ENCODE measurements at places on chromosomes 6 and 20.

- DNase-seq, result peak; percentile 93
These were observed 2.7 kb upstream of the TUBB2A start for GRCh38 chr6:3159805-3160781.

DNA sequence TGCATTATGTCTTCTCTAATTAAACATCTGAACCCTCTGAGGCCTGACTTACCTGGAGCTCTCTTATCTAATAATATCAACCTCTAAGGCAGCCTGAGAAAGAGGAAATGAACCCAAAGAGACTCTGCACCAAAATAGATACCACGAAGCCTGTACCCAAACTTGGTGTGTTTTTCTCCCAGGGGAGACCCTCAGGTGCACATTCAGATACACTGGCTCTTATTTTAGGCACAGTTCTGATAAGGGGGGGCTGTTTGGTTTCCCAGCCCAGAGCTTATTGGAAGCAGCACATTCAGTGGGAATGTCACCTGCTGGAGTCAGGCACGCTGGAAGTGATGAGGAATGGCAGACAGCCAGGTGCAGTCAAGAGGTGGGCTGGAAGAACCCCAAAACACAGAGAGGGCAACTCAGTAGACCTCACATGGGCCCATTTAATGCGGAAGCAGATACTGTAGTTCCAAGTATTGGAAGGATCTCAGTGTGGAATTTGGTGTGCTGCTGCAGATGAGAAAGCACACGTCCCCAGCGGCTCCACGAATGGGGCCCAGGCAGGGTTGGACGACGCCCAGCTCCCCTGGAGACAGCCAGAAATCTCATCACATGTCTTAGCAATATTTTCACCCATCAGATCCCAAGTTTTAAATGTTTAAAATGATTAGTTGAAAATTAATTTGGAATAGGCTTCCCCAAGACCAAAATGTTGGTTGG is 9.7 kb upstream of the CCR6 start:
- DNase-seq, result no peak

- peak; percentile 8 for DNase-seq
These were observed 56.6 kb downstream of the PCMT1 start for GRCh38 chr6:149806127-149806526.

- no peak for DNase-seq
These were observed 25.3 kb upstream of the SMIM8 start for GRCh38 chr6:87297119-87297518.

GRCh38 chr6:22529866-22530265 is 39.5 kb upstream of the HDGFL1 start:
- DNase-seq, result no peak

GRCh38 chr20:7798176-7798575 is 142.1 kb downstream of the HAO1 start:
- no peak for DNase-seq

DNA sequence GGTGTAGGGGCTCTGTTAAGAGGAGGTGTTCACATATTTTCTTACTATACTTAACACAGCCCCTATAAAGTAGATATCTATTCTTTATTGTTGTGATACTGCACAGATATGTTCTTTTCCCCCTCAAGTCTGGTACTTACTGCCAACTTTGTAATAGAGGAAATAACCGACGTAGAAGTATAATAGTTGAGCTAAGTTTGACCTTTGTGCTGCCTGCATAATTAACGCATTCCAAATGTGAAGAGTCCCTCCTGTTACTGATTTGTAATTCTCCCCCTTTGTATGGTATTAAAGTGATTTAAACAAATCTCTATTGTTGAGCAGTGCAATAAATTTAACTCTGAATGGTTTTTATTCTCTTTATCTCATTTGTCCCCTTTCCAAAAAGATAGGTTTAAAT is 39.0 kb downstream of the PHF3 start:
- no peak for DNase-seq

DNA sequence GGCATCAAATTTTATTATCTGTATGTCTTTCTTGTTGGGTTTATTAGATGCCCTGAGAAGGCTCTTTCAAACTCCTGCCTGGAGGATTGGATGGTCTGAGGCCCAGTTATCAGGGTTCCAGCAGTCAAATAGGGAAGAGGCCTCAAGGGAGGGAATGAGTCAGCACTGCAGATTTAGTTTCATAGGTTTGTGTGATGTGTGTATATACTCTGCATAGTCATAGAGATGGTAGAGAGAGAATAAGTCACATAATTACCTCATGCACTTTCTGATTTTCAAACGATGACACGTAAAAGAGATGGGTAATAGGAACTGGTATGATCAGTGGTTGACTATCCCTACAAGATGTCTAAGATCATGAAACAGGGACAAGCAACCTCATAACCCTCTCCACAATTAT is 82.1 kb downstream of the ADAT2 start:
- DNase-seq, result peak; percentile 5

DNA sequence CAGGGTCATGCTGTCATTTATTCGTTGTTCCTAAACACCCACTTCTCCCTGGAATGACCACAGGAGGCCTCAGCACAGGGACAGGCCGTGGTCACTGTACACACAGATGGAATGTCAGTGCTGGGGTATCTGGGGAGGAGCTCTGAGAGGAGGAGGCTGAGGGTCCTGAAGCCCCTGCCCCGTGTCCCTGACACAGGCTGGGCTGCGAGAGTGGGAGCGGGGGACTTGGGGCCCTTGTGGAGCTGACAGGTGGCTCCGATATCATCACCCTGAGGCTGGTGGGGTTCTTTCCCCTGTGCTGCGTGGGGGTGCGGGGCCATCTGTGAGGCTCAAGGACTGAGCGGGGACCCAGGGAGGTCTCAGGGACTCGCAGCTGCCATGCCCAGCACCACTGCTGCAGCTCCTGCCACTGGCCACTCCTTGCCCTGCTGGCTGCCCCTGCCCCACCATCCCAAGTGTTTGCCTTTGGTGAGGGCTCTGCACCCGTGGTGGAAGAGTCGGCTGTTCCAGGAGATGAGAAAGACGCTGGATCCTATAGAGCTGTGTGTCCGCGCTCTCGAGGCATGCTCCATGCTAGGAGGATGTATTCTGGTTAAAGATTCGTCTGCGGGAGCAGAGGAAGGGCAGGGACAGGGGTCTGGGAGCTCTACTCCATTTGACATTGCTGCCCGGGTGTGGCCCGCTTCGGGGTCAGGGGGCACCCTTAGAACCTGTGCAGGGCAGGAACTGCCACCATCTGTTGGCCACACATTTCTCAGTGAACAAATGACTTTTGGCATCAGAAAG is 18.9 kb downstream of the NPEPL1 start:
- no peak for DNase-seq

DNA sequence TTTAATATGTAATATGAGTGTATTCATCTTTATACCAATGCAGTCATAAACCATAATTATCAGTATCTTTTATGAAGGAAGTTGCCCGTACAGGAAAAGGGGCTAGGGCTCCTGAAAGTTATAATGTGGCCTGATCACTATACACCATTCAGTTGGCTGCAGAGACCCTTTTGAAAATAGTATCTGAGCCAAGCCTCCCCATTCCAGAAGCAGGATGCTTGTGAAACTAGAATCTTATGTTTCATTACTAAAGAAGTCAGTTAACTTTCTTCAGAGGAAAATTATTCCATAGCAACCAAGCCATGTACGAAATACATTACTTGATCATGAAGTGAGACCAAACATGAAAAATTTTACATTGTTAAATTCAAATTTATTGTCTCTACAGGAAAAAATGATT is 251.5 kb upstream of the TCF21 start:
- DNase-seq, result no peak

GRCh38 chr20:7859356-7859802 is 80.9 kb downstream of the HAO1 start:
- peak; percentile 25 for DNase-seq

GRCh38 chr6:136059308-136059707 is 190.8 kb downstream of the MTFR2 start:
- no peak for DNase-seq

DNA sequence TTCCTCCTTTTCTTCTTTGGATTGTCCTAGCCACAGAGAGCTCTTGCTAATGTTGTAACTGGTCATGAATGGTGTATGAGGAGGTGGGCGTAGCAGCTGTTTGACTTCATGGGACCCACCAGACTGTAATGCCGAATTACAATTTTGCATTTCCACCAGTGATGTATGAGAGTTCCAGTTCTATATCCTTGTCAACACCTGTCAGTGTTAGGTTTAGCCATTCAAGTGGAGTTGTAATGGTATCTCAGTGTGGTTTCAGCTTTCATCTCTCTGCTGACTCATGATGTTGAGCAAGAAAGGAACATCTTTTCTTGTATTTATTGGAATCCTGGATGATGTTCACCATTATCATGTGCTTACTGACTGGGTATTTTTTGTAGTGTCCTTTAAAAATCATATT is 5.1 kb downstream of the IGF2R start:
- DNase-seq, result no peak

DNA sequence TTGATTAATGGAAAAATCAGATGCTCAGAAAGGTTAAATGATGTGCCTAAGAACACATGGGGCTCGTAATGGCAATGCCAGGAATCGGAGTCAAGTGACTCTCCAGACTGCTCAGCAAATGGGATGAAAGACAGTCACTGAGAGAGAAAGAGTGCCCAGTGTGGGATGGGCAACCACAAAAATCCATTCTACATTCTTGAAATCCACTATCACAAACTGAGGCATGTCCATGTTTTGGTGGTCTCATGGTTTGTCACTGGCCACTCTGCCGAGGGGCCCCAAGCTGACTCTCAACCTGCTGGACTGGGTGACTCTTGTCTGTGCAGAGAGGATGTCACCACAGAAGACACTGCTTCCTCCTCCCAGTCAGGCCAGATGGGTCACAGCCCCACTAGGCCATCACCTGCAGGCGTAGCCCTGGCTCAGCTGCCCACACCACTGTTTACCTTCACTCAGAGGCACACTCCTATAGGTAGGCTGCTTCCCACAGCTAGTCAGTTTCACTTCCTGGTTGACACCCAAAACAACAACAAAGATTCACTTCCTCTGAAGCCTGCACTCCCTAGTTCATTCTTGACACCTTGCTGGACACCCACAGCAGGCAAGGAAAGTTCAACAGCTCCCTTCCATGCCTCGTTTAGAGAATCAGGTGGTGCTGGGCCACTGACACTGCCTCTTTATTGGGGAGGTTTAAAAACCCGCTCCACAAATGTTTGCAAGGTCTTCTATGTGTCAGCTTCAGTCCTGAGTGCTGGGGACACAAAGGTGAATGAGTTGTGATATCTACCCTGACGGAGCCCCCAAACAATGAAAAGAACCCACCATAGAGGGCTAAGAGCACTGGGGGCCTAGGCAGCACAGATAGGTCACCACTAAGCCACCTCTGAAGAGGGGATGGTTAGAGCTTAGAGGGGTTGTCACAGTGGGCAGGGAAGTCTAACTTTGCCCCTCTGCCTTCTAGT is 21.7 kb downstream of the MAP1LC3A start:
- DNase-seq, result no peak

DNA sequence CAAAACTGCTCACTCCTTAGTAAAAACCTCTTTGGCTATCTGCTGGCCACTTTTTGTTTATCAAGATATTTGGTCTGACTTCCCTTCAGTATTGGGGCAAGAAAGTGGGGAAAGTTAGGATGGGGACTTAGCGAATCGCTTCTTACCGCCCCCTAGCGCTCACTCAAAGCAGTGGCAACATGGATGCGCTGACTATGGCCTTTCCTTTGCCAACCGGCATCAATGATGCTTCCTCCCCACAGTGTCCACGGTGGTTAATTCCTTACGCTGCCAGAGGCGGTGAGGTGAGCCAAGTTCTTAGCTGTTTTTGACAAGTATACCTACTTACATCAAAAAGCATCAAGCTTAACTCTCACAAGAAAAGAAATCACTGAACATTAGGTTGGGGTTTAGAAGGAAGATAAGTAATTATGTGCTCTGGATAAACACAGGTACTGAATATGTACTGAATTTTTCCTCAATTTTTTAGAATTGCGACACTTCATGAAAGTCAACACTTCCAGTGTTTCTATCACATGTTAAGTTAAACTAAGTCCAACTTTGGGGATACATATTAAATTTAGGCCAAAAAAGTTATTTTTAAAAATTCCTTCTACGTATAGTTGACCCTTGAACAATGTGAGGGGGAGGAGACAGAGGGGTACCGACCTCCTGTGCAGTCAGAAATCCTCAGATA is 86.7 kb downstream of the GMDS start:
- peak; percentile 12 for DNase-seq

DNA sequence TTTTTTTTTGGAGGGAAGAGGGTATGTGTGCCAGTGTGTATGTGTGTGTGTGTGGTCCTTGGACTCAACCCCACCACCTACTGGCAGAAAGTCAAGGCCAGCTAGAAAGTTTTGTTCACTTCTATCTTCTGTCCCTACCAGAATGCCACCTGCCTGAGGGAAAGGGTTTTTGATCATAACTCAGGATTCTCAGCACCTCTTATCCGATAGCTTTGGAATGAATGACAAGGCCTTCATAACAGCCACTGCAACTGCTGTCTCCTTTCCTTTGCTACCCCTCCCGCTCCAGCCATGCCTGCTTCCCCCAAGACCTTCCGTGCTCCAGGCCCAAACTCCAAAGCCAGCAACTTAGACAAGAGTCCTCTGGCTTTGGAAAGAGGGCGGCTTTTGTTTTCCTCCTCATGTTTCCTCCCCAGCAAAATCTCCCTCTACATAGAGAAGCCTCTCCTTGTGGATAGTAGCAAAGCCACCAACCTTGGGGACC is 18.7 kb downstream of the BTN3A1 start:
- DNase-seq, result peak; percentile 53

DNA sequence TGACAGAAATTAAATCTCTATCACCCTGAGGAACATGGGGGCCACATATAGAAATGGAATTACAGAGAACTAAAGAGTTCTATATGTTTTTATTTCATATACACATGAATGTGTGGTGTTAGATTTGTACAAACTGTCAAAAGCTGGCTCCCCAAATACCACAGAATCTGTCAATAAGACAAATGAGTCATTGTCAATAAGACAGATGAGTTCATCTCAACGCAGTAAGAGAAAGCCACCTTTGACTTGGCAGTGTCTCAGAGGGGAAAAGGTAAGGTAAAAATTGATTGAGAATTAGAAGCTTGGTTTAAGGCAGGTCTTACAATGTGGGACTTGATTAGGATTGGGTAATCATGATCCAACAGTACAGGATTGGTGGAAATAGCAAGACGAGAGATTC is 124.2 kb upstream of the GPR6 start:
- DNase-seq, result no peak

DNA sequence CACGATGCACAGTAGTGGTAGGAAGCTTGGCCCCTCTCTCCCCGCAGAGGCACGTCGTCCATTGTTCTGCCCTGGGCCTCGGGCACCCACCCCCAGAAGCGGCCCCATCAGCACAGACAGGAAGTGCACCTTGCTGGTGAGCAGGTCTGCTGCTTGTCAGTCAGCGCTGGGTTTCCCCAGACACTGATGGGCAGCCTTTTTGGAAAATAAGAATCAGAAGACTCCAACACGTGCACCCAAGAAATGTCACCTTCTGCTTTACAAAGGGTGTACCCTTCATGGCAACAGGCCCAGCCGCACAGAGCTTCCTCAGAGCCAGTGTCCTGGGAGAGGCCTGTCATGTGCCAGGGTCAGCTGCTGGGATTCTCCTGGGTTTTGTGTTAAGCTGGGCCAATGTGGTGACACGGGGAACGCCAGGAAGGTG is 34.7 kb upstream of the IRF4 start:
- no peak for DNase-seq

DNA sequence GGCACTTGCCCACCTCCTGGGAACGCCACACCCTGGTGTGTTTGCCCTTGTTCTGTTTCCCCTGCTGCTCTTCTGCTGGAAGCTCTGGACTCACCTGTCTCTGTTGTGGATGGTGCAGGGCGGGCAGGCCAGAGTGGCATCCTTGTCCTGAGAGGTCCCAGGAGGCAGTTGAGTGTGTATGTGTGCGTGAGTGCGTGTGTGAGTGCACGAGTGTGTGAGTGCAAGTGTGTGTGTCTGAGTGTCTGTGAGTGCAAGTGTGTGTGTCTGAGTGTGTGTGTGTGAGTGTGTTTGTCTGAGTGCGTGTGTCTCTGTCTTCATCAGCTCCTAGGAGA is 12.2 kb downstream of the IGF2R start:
- no peak for DNase-seq
